ENCODE measurements at places on chromosomes 4 and X.

- no peak overlapping the region for H3K4me3 ChIP-seq
- H3K4me1 ChIP-seq, result no peaks in the 10 kb centered on the region
- H3K27ac ChIP-seq, result no peak overlapping the region
- H3K36me3 ChIP-seq, result no peaks in the 10 kb centered on the region
These were observed 166.0 kb downstream of the PDGFRA start for GRCh38 chr4:54395013-54395527.

- H3K27ac ChIP-seq, result no peak overlapping the region
- peaks cover 3% of the 10 kb centered on the region for H3K27me3 ChIP-seq
- H3K4me3 ChIP-seq, result no peak overlapping the region
- DNase-seq, result no peak
- H3K4me1 ChIP-seq, result no peaks in the 10 kb centered on the region
- H3K36me3 ChIP-seq, result peaks cover 72% of the 10 kb centered on the region
These were observed 12.4 kb downstream of the THOC2 start for GRCh38 chrX:123720486-123720885.

GRCh38 chr4:26033389-26033788, 119.4 kb downstream of the SMIM20 start:
- H3K4me3 ChIP-seq, result no peak overlapping the region
- no peak for DNase-seq
- peaks cover 37% of the 10 kb centered on the region for H3K4me1 ChIP-seq
- H3K27ac ChIP-seq, result no peak overlapping the region

DNA sequence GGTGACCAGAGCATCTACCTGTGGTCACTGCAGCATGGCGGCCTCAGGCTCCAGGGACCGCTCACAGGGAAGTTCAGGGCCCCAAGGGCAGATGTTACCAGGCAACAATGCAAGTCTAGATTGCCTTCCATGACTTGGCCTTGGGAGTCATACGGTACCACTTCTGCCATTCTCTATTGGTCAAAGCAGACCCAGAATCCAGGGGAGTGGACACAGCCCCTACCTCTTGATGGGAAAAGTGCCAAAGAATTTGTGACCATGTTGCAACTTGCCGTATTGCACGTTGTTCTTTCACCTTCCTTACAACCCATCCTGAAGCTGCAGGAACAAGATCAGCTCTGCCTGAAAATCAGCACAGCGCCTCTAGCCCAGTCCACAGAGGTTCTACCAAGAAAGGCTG, 111.1 kb downstream of the IRF2 start:
- no peaks in the 10 kb centered on the region for H3K36me3 ChIP-seq
- H3K27me3 ChIP-seq, result peaks cover 15% of the 10 kb centered on the region
- H3K4me1 ChIP-seq, result peaks cover 11% of the 10 kb centered on the region
- no peak overlapping the region for H3K27ac ChIP-seq
- H3K4me3 ChIP-seq, result no peak overlapping the region
- DNase-seq, result no peak

DNA sequence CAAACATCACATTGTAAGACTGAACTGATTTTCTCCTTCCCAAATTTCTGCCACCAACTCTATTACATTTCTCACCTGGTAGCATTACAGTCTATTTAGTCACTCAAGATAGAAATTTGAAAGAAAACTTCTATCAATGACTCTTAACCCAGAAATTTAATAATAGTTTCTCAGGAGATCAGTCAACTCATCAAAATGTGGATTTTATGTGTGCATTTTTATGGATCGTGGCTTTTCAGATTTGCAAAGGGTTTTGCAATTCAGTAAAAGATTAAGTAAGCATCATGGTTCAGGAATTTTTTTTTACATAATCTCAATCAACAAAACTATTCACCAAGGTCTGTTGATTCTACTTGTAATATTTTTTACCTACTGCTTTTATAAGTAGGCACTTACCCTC, 111.1 kb downstream of the CFAP299 start:
- DNase-seq, result no peak
- H3K36me3 ChIP-seq, result no peaks in the 10 kb centered on the region
- no peaks in the 10 kb centered on the region for H3K4me1 ChIP-seq
- no peak overlapping the region for H3K4me3 ChIP-seq

- H3K27me3 ChIP-seq, result peaks cover 13% of the 10 kb centered on the region
- H3K4me1 ChIP-seq, result peaks cover 4% of the 10 kb centered on the region
- no peak for DNase-seq
- no peak overlapping the region for H3K27ac ChIP-seq
These were observed 14.7 kb downstream of the FTSJ1 start for GRCh38 chrX:48490661-48491060.

GRCh38 chr4:111806331-111806730, 338.9 kb upstream of the FAM241A start:
- H3K4me3 ChIP-seq, result no peak overlapping the region
- no peaks in the 10 kb centered on the region for H3K36me3 ChIP-seq
- no peaks in the 10 kb centered on the region for H3K27me3 ChIP-seq
- peak; percentile 12 for DNase-seq
- H3K27ac ChIP-seq, result no peak overlapping the region

- peaks cover 16% of the 10 kb centered on the region for H3K27me3 ChIP-seq
- H3K4me3 ChIP-seq, result no peak overlapping the region
- no peak overlapping the region for H3K27ac ChIP-seq
- H3K36me3 ChIP-seq, result no peaks in the 10 kb centered on the region
- no peak for DNase-seq
These were observed 77.8 kb downstream of the SORBS2 start for GRCh38 chr4:185734214-185734613.

DNA sequence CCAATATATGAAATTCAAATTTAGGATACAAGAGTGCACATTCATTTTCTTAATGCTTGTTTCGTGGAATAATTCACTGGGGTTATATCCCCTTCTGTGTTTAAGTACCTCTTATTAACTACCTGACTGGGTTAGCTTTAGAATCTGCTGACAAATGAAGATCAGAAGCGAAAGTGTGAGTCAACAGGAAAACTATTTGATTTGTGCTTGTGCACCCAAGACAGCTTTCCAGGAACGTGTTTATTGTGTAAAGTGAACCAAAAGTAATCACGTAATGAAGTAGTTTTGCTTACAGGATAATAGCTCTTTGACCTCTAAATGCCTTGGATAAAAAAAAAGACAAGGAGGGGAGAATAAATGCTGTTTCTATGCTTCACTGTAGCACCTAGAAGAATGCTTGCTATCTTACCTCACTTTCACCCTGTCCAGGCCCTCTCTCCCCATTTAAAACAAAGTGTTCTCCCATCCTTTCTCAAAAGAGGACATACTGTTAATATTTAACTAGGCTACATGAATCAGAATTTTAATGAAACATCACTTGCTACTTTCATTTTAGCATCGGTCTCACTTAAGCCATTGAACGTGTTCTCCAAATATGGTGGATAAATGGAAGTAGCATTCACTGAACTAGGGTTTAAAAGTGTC, 141.9 kb downstream of the THOC2 start:
- H3K27ac ChIP-seq, result no peak overlapping the region
- no peaks in the 10 kb centered on the region for H3K36me3 ChIP-seq
- H3K4me1 ChIP-seq, result peaks cover 4% of the 10 kb centered on the region
- no peak for DNase-seq
- peaks cover 2% of the 10 kb centered on the region for H3K27me3 ChIP-seq
- no peak overlapping the region for H3K4me3 ChIP-seq

DNA sequence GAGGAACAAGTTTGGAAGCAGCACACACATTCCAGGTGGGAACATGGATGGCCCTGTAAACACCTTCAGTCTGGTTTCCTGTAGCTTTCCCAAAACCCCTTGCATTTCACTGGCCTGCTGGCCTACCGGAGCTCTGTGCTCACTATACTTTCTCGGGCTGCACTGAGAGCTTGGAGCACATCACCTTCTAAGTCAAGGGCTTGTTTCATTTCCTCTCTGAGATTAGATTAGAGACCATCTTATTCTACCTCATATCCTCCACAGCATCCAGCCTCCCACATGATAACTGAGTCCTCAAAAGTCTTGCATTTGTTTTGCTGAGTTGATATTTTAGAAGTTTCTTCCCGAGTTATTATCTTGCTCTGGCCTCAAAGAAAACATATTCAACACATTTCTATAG, 147.7 kb downstream of the RASL11B start:
- no peak overlapping the region for H3K4me3 ChIP-seq
- peaks cover 4% of the 10 kb centered on the region for H3K27me3 ChIP-seq
- H3K4me1 ChIP-seq, result peaks cover 70% of the 10 kb centered on the region
- H3K36me3 ChIP-seq, result peaks cover 11% of the 10 kb centered on the region
- no peak for DNase-seq

DNA sequence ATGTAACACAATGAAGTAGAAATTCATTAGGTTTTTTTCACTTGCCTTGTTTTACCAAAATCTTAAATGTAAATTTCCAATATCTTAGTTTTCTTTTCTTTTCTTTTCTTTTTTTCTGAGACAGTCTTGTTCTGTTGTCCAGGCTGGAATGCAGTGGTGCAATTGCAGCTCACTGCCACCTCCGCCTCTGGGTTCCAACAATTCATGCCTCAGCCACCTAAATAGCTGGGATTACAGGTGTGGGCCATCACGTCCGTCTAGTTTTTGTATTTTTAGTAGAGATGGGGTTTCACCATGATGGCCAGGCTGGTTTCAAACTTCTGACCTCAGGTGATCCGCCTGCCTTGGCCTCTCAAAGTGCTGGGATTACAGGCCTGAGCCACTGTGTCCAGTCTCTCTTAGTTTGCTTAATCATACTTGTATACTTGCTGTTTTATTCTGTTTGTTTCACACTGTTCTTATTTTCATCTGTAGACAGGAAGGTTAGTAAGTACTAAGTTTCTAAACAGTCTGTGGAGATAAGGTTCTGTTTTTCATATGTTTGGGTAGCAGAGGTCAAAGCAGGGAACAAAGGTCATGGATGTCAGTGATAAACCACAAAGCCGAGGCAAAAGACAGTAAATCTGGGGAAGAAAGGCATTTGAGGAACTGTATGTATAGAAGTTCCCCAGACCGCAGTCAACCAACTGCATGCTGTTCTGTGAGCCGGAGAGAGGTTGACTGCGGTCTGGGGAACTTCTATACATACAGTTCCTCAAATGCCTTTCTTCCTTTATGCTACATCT, 129.1 kb downstream of the CBR4 start:
- no peak overlapping the region for H3K4me3 ChIP-seq
- peak overlapping the region; percentile 79 for H3K27ac ChIP-seq
- no peak for DNase-seq
- H3K27me3 ChIP-seq, result no peaks in the 10 kb centered on the region
- H3K4me1 ChIP-seq, result peaks cover 53% of the 10 kb centered on the region

DNA sequence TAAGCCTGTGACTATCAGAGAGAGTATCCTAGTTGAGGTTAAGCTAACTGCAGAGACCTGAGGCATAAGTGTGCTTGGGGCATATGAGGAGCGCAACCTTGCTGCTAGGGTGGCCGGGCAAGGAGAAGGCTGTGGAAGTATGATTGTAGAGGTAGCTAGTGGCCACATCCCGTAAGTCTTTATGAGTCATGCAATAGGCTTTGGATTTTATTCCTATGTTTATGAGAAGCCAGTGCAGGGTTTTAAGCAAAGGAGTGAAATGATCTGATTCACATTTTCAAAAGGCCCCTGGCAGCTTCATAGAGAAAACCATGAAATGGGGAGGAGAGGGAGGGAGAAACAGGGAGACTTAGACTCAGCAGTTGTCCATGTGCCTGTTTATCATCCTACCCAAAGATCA, 92.1 kb upstream of the WDFY3 start:
- no peak overlapping the region for H3K27ac ChIP-seq
- no peak overlapping the region for H3K4me3 ChIP-seq
- H3K27me3 ChIP-seq, result peaks cover 8% of the 10 kb centered on the region
- no peaks in the 10 kb centered on the region for H3K36me3 ChIP-seq
- no peak for DNase-seq

Data from nephron progenitor cell (in vitro differentiated cells).